Activated T-cell treated with anti-CD3 and anti-CD28 coated beads for 4 hours (primary cell): ENCODE measurements at places on chromosomes 5 and 9.

- DNase-seq: no peak
Observed at GRCh38 chr5:112183874-112184273, 235.2 kb downstream of the EPB41L4A start.

GRCh38 chr5:117999939-118000549 is 988.3 kb downstream of the DTWD2 start:
- no peak for DNase-seq

DNA sequence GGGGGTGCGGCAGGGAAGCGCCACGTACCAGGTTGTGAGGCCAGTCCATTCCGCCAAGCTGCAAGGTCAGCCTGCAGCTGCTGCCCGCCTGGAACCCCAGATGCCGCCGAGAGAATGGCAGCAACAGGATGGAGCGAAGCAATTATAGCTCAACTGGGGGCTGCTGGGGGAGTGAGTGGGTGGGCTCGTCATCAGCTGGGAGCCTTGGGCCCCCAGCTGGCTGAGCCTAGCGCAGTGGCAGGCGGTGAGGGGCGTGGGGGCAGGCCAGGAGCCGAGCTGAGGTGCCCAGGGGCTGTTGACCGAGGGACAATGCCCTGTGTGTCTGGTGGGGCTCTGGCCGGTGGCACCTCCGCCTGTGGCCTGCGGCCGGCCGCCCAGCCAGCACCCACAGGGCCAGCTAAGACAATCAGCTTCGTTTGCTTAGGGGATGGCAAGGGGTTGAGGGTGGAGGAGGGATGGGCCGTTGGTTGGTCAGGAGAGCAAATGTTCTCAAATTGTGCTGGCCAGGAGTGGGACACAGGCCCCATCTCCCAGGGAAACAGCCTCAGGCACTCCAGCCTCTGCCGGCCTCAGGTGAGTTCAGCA is at the start of gene IL17B:
TSS of gene IL17B (minus strand) at position 116 of the 585 bp plus-strand sequence. CDS start at position 49, 67 bp downstream.
- DNase-seq: no peak

GRCh38 chr9:115340314-115340713 is 222.4 kb upstream of the TNC start:
- no peak for DNase-seq

DNA sequence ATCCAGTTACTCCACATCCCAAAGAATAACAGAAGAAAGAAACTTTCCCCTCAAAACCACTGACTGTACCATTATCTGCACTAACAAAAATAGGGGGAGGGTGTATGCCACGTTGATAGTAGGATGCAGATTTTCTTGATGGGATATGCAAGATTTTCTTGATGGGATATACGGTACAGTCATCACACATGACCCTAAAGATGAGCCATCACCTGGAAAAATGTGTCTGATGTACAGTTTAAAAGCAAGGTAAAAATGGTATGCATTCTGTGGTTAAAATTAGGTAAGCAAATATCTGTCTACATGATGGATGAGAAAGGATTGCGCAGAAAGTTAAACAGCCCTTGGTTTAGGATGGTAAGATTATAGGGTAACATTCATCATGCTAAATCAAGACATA is 8.6 kb downstream of the COL23A1 start:
- DNase-seq: no peak

DNA sequence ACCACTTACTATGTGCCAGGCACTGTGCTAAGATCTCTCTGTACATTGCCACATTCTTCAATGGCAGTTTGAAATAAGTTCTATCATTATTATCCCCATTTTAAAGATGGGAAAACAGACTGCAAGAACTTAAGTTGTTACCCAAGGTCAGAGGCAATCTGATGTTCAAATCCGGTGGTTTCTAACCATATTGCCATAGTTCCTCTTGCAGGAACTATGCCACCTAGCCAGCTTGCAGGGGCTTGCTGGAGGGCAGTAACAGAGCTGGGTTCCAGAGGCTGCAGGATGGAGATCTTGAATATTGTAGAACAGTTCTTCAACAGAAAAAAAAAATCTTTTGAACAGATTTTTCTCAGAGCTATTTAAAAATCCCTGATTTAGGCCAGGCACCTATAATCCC is 71.8 kb upstream of the TNFAIP8 start:
- no peak for DNase-seq

GRCh38 chr9:105187781-105188180 is 56.7 kb upstream of the SLC44A1 start:
- no peak for DNase-seq

GRCh38 chr5:1522601-1523479 is 920 bp downstream of the LPCAT1 start:
- no peak for DNase-seq

GRCh38 chr5:53373451-53374158 is 106.8 kb upstream of the FST start:
- no peak for DNase-seq
